ENCODE measurements at places on chromosomes 12 and 14.

DNA sequence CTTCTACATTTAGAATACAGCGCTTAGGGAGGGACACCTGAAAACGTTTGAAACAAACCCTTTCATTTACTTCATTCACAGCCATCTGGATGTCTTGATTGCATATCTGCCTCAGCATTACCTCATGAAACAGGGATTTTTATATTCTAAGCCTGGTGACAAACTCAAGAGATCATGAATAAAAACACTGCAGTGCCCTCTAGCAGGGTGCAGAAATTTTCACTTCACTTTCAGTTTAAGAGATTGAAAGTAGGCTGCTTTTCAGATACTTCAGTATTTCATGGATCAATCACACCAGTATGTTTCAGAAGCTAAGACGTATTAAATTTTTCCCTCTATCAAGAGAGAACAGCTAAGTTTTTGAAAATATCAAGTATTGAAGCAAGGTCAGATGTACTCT, 467.8 kb downstream of the MDGA2 start:
- no peak for DNase-seq

DNA sequence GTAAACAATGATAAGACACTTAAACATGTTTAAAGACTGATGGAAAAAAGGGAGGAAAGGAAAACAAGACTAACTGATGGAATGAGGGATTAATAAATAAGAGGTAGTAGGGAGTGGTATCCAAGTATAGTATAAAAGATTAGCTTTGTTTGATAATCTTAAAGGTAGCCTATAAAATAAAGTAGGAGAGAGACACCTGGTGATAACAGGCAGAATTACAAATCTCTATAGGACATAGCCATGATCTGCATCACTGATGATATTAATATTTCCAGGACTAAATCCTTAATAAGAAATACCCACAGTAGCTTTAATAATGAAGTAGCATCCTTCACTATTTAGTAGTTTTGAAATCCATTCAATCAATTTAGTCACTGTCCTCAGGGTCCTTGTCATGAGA, 30.4 kb downstream of the DLGAP5 start:
- peak; percentile 2 for DNase-seq

- DNase-seq = no peak
Observed at GRCh38 chr12:127881371-127882140, 385.4 kb upstream of the TMEM132C start.

- no peak for DNase-seq
Observed at GRCh38 chr14:104749111-104749649, 3.8 kb upstream of the SIVA1 start.

GRCh38 chr12:50123203-50123602, 11.2 kb downstream of the COX14 start:
- DNase-seq = no peak

DNA sequence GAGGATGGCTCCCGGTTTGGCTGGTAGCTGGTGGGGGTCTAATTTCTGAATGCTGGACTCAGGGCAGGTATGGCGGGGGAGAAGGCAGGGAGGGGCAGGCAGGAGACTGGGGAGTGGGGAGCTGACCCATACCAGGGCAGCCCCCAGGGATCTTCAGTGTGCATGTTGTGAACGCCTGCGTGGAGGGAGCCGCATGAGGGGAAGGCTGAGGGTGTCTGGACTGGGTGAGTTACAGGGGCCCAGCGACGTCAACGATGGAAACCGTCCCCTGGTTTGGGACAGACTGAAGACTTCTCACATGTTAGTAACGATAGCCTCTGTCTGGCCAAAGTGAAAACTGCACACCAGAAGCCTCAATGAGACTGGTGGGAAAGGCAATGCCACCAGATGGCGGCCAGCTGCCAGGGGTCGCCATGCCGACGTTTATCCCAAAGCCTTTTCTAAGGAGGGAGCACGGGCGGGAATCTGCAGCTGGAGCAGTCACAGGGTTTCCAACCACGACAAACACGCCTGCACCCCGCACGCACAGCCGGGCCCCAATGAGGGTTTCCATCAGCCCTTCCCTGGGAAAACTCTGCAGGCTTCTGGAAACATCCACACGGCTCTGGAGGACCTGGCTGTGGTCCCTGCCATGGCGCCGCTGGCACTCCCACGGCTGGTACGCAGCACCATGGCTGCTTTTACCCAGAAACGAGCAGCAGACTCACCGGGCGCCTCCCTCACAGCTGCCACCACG, 14.0 kb downstream of the PGAM5 start:
- DNase-seq = no peak

- no peak for DNase-seq
Observed at GRCh38 chr12:53061404-53062010, 11.6 kb downstream of the TNS2 start.

GRCh38 chr12:121003650-121004049, 12.6 kb downstream of the C12orf43 start:
- no peak for DNase-seq

- peak; percentile 7 for DNase-seq
Observed at GRCh38 chr12:100827901-100828520, 33.4 kb downstream of the ANO4 start.

DNA sequence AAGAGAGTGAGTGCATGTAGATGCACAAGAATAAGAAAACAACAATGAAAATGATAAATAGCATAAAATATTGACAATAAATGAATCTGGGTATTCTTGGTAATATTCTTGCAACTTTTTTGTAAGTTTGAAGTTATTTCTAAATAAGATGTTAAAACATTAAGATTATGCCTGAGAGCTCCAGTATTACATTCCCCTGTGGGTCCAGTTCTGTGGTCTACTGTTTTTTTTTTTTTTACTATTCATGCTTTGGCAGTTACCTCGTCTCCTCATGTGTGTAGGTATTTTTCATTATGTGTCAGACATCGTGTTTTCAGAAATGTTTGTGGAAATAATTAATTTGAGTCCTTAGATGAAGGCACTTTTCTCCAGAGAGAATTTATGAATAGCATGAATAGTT, 386.2 kb downstream of the AACS start:
- no peak for DNase-seq
